Activated T-helper 1 cell treated with Interleukin-2 at 50 U/mL for 16 hours (primary cell): ENCODE measurements at places on chromosomes 12 and 14.

GRCh38 chr12:81440001-81440400 lies 319.1 kb downstream of the PPFIA2 start:
- DNase-seq = no peak

- no peak for DNase-seq
Observed at GRCh38 chr12:120687578-120688289, 785 bp downstream of the MLEC start.

GRCh38 chr12:53258541-53259539 lies 9.3 kb upstream of the ESPL1 start:
- no peak for DNase-seq

GRCh38 chr12:26712892-26713291 lies 120.1 kb downstream of the ITPR2 start:
- DNase-seq = no peak

DNA sequence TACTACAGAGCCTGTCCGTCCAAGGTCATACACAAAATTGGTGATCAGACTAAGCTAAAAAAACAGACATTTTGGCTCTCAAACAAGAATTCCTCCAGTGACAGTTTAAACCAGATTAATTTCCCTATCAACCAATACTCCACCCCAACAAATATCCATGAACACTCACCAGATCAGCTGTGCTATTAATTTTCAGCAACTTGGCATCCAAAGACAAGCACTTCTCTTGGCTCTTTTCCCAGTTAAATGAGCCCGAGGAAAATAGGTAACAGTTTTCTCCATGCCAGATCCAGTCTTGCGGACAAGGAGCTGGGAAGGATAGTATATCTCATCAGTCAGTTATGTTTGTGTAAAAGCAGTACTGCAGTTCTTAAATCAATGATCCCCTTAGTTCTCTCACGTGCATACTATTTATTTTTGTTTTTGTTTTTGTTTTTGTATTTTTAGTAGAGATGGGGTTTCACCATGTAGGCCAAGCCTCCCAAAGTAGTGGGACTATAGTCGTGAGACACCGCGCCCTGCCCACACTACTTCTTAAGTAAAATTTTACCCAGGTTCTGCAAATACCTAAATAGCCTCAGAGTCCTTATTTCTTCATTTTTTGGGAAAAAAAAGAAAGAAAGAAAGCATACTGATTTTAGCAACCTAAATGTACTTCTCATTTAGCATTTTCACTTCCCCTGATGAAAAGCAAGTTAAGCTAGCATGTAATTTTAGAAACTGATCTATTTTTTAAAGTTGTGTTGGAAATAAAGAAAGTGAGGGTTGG lies 11.1 kb downstream of the OLR1 start:
- no peak for DNase-seq

DNA sequence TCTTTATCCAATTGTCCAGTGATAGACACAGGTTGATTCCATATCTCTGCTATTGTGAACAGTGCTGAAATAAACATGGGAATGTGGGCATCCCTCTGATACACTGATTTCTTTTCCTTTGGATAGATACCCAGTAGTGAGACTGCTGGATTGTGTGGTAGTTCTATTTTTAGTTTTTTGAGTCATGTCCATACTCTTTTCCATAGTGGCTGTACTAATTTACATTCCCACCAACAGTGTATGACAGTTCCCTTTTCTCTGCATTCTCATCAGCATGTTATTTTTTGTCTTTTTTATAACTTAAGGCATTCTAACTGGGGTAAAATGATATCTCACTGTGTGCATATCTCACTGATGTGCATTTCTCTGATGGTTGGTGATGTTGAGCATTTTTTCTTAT lies 24.8 kb upstream of the VASH1 start:
- no peak for DNase-seq

DNA sequence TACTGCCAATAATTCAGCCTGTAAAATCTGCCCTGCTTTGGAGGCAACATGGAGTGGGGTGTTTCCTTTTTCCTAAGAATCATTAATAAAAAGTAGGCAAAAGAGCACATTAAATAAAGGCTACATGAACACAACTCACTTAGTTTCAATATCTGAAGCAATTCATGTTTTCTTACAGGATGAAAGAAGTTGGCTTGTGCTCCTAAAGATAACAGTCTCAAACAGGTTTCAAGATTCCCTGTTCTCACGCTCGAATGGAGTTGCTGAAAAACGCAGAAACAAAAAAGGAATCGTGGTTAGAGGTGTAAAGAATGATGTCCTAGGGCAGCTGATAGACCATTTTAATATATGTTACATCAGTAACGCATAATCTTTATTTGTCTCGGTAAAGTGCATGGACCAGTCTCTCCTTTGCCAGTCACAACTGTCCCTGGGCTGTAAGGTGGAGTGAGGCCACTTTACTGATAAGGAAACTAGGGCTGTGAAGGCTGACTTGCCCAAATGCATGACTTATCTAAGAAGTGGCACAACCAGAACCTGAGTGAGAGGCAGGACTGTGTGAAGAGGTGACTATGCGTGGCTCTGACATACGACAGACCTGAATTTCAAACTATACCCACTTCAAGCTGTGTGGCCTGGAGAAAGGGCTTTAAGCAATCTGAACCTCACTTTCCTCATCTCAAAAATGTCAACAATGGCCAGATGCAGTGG lies 12.6 kb downstream of the GIT2 start:
- no peak for DNase-seq

GRCh38 chr12:54504550-54504949 lies 7.0 kb downstream of the NCKAP1L start:
- DNase-seq = no peak

DNA sequence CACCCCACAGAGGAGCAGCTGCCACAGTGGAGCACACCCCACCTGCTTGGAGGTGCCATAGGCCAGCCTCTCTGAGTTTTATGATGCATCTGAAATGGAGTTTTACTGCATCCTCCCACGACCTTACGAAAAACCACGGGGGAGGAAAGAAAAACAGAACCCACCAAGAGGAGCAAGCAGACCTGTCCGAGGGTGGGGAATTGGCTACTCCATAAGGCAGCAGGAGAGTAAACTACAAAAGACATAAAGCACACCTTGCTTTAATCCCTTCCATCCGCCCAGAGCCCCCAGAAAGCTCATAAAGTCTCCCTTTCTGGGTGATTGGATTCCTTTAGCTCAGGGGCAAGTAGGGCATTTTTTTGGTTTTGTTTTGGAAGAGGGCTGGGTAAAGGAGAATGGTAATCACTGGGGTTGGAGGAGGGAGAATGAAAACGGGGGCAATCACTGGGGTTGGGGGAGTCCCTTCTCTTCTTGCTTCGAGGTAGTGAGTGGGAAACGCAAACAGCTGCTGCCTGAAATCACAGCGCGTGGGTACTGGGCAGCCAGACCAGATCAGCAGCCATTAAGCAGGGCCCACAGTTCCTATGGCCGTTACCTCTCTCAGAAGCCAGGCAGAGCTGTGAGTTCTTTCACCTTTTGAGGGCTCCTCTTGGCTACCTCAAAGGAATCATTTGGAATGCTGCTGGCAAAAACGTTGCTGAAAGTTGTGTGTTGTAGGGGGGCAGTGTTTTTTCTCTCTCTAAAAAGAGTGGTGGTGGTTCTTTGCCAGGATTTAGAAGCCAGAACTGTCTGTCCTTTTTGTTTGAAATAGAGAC lies 433.6 kb downstream of the ZFP36L1 start:
- DNase-seq = no peak

DNA sequence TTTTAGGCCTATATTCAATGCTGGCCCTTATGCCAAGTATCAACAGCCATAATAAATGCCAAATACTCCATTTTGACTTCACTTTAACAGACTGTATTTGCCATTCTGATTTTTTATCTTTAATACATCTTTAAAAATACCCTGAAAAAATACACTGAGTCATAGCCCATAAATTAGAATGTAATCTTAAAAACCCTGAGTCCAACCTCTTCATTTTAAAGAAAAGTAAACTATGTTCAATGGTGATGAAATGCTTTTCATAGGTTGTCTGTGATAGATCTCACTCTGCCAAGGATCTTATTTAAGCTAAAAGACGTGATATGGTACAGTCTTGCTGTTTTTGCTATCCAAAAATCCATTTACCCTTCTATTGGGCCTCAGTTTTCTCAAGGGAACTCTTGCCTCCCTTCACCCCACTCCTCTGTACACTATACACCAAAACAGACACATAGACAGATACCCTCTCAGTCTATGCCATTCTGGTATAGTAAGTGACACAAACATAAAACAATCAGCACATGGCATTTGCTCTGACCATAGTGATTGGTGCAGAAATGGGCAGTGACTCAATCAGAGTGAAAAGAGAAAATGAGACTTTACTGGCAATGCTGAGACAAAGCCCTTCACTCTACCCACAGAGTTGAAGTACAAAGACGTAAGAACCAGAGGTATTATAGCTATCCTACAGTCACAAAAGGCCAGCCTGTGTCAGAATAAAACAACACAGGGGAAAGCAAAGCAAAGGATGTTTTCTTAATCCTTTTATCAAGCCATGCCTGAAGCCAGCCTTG lies 49.1 kb downstream of the BTG1 start:
- DNase-seq = no peak

- DNase-seq = no peak
Observed at GRCh38 chr12:26346736-26347135, 151.4 kb downstream of the SSPN start.

GRCh38 chr12:109586385-109587296 lies 13.0 kb downstream of the MVK start:
- no peak for DNase-seq

DNA sequence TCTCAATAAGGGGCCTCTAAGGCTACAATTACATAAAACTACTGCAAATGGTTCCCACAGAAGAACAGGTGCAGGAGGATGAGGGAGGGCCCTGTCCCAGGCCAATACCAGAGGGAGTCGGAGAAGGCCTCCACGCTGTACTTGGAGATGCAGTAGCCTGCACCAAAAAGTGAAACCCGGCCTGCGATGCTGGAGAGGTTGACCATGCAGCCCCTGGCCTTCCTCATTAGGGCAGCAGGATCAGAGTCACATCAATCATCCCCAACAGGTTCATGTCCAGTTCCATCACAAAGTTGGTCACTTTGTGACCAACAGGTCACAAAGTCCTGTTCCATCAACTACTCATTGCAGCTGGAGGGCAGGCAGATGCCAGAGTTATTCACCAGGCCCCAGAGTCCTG lies 23.0 kb downstream of the ZBTB39 start:
- DNase-seq = no peak

DNA sequence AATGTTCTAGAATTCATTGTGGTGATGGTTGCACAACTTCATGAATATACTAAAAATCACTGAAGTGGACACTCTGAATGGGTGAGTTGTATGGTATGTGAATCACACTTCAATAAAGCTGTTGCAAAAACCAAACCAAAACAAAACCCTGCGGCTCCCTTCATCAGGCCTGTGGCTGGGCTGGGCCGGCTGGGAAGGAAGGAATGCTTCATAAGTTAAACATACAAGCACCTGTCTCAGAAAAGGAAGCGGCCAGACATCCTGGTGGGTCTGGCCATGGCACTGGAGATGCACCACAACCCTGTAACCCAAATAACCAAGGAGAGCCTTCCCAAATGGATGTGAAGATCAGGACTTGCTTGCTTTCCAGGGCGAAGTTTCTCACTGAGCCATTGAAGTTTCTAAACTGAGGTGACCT lies 34.9 kb downstream of the TTC7B start:
- DNase-seq = no peak

- DNase-seq = no peak
Observed at GRCh38 chr14:72462056-72462455, 431.8 kb downstream of the DPF3 start.

- no peak for DNase-seq
Observed at GRCh38 chr14:56297449-56297848, 179.2 kb downstream of the PELI2 start.

- no peak for DNase-seq
Observed at GRCh38 chr12:89831310-89832095, 122.9 kb upstream of the ATP2B1 start.

DNA sequence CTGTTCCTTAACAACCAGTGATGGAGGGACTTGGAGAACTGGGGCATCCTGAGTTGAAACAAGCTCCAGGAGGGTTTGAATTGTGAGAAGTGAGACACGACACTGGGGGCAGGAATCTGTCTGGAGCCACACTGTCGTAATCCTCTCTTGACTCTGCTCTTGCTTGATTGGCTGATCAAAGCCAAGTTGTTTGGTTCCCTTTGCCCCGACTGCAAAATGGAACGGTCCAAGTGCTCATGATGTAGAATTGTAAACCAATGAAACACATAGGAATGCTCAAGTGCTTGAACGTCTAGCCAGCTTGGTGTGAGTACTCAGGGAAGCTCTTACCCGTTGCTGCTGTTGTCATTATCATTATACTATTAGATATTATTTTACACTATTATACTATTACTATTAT lies 98.1 kb downstream of the TMEM132C start:
- DNase-seq = no peak

- peak; percentile 27 for DNase-seq
Observed at GRCh38 chr12:44774815-44775411, 101.2 kb downstream of the NELL2 start.

GRCh38 chr12:114625294-114625851 lies 58.6 kb downstream of the TBX3 start:
- DNase-seq = no peak

DNA sequence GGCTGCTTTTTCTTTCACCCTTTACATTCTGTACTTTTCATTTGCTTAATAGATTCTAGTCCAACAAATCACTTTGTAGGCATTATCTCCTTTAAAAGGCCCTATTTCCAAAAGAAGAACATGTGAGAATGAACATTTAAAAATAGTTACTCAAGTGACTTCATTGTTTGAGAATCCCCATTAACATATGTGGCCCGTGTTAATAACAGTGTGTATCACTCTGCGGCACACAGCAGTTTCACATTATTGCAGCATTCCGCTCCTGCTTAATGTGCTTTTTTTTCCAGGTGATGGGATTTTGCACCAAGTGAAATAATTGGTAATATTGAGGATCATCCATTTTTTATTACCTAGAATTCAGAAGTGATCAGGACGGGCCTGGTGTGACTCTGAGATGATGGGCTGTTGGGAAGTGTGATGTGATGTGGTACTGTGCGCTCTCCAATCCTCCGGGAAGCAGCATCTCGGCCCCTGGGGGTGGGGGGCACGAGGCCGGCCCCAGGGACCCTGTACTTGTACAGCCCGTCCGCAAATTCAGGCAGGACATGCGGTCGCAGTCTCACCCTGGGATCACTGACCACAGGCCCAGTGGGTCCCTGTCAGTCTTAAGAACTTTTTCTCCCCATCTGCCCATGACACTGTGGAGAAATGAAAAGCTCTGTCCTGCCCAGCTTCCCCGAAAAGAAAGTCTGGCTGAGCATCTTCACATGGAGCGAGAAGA lies 32.9 kb downstream of the SLC15A4 start:
- no peak for DNase-seq

DNA sequence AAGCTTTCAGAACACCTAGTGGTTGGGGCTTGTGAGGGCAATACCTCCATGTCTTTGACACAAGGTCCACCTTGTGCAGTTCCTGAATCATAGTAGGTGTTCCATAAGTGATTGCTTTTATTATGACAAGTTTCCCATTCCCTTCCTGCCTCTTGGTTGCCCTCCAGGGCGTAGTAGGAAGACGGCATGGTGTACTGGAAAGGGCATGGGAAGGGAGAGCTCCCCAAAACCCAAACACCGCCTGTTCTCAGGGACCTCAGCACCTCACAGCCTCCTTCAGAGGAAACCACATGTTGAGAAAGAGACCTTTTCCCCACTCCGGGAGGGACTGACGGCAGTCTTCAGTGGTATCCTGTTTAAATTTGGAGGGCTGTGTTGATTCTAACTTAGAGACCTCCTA lies 21.1 kb downstream of the EVL start:
- no peak for DNase-seq
